ENCODE measurements at places on chromosomes 3 and 15. TPM values are rescaled to one million over a fixed set of nuclear protein-coding genes. Genes with fewer than 3 reads are reported as not detected.

GRCh38 chr15:89514596-89515406 lies 18.4 kb upstream of the RHCG start:
- no peak for DNase-seq

DNA sequence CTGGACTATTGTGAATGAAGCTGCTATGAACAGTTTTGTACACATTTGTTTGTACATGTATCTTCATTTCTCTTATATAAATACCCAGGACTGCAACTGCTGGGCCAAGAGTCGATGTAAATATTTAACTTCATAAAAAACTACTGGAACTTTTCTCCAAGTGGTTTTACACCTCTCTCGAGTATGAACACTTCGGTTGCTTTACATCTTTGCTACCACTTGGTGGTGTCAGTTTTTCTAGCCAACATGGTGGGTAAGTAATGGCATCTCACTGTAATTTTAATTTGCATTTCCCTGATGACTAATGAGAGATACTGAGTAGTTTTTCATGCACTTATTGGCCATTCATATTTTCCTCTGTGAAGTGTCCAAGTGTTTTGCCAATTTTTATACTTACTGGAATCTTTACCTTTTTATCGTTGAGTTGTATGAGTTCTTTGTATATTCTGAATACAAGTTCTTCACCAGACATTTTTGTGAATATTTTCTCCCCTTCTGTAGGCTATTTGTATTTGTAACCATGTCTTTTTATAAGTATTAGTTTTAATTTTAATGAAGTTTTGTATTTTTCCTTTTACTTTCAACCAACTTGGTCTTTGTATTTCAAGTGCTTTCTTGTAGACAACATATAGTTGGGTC lies 44.4 kb downstream of the PCOLCE2 start:
- peak; percentile 16 for DNase-seq

- peak; percentile 26 for DNase-seq
These were observed 223.4 kb upstream of the IL12A start for GRCh38 chr3:159765030-159765859.

DNA sequence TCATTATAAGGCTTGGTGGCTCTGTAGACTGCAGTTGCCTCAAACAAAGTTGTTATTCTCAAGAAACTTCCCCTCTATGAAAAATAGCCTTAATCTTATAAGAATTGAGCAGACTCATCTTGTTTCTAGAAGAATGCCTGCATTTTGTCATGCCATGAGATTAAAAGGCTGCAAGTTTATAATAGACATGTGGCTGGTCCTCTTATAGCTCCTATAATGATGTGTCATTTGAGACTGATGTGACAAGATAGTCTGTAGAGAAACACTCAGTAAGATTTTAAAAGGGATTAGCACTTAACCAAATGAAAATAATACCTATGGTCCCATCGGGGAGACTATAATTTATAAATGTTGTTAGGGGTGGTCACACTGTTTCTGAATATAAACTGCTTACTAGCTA lies 312.5 kb downstream of the OXSM start:
- no peak for DNase-seq

RASGRP1 gene
- 106 TPM for total RNA-seq

All from activated CD8-positive, alpha-beta T cell treated with anti-CD3 and anti-CD28 coated beads for 36 hours (primary cell).